Stomach (tissue), 19 donors: ENCODE measurements at places on chromosomes 3 and 15.

- DNase-seq: no peak
Observed at GRCh38 chr3:125436921-125437320, 61.8 kb upstream of the ZNF148 start.

DNA sequence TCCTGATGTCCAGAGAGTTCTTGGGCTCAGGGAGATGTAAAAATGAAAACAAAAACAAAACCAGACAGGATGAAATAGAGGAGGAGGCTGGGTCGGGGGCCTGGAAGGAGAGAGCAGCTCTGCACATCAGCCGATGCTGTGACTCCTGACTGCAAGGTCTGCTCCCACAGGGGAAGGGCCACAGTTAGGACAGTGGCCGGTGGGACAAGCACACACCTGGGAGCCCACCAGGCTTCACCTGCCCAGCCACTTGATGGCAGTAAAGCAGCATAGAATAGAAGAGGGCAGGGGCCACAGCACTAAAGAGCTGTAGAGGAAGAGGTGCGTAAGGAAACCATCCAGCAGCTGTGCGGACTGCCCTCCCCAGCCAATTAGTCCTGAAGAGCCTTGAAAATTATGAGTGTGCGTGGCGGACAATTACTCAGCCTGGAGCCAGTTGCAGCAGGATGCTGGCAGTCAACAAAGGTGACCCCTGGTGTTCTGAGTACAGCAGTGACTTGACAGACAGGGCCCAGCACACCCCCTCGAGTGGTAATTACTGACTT, 29.8 kb downstream of the ALS2CL start:
- DNase-seq: peak; percentile 60

GRCh38 chr3:196254376-196255283, 32.9 kb downstream of the PCYT1A start:
- DNase-seq: no peak

- DNase-seq: no peak
Observed at GRCh38 chr3:22045882-22046281, 294.9 kb upstream of the ZNF385D start.

- DNase-seq: peak; percentile 52
Observed at GRCh38 chr3:100737334-100737733, 28.0 kb downstream of the TFG start.

- DNase-seq: no peak
Observed at GRCh38 chr3:114666623-114667022, 372.8 kb downstream of the TIGIT start.

DNA sequence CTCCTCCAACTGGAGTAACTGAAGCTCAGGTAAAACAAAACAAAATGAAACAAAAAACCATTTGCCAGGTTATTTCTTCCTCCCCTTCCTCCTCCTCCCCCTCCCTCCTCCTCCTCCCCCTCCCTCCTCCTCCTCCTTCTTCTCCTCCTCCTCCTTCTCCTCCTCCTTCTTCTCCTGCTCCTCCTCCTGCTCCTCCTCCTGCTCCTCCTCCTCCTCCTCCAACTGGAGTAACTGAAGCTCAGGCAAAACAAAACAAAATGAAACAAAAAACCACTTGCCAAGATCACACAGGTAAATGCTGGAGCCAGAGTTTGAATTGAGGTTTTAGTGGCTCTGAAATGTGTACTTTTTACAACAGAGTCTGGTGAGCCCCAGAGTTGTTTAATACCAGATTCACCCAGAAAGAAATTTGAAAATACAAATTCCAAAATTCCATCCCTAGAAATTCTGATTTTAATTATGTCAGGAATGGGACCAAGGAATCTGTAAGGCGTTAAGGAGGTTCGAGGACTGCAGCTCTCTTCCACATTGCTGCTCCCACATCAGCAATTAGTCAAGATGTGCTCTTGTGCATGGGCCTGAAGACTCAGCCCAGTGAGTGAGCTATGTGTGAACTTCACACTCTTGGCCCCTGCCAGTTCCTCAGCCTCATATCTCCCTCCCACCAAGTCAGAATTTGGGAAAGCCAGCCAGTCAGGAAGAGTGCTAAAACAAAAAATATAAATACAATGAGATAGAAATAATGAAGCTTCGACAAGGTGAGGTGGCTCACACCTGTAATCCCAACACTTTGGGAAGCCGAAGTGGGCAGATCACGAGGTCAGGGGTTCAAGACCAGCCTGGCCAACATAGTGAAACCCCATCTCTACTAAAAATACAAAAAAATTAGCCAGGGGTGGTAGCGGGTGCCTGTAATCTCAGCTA, 31.6 kb upstream of the ZNF770 start:
- DNase-seq: no peak

DNA sequence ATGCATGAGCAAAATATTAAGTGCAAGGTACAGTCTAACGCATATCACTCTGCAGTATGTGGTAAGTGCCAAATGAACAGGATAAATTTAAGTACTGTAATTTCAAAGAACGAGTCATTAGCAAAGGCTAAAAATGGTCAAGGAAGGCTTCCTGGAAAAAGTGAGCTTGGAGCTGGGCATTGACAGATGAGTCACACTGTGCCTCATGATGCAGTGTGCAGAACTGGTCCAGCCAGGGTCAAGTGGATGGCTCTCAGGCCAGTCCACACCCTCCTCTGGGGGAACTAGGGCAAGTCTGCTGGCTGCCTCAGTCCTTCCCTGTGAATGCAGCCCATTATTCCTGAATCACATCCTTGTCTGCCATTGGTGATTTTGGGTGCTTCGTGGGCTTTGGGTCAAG, 76.3 kb downstream of the CACNA1D start:
- peak; percentile 53 for DNase-seq
